Activated naive CD8-positive, alpha-beta T cell treated with anti-CD3 and anti-CD28 coated beads for 36 hours (primary cell): ENCODE measurements at places on chromosomes 11 and 22. TPM values are rescaled to one million over a fixed set of nuclear protein-coding genes. Genes with fewer than 3 reads are reported as not detected.

DNA sequence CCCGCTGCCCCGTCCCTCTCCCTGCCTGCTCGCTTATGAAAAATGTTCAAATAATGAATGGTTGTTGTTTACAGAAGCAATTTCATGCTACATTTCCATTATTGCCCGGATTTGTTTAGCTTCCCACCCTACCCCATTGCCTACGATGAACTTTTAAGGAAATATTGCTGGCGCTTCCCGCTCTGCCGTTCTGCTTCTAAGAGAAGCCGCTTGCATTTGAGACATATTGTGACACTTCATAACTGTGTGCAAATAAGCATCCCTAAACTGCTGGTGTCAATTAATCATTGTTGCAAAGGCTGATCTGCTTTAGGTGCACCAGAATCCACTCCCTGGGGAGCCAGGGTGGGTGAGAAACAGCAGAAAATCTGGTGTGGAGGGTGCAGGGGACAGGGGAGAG lies 52.3 kb upstream of the LMO1 start:
- no peak overlapping the region for H3K27ac ChIP-seq
- no peaks in the 10 kb centered on the region for H3K4me1 ChIP-seq
- peaks cover 11% of the 10 kb centered on the region for H3K27me3 ChIP-seq

Gene TSPAN18
- total RNA-seq, result 1.2 TPM

DNA sequence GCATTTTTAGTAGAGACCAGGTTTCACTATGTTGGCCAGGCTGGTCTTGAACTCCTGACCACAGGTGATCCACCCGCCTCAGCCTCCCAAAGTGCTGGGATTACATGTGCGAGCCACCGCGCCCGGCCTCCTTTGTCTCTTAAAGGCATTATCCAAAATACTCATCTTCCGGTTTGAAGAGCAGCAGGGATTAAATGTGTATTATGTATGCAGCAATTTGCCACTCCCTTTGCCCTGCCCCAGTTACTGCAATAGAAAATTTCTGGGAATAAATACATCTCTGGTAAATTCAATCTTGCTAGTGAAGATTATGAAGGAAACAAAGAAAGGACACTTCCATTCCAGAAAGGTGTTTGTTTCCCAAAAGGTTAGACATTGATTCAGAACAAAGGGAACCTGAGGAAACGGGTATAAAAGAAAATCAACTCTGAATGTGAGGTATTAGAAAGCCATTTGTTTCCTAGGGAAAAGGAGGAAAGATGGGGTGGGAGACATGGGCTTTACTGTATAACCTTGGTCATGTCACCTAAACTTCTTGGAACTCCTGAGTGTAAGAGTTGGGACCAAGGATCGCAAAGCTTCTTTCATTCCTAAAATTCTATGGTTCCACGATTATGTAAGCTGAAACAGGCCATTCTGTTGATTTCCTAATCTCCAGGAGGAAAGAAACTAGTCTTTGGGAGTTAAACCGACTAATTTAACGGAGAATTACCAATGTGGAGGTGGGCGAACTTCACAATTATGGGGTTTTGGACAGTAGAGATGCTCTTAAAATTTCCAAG lies 959 bp upstream of the HIPK3 start:
- peaks cover 23% of the 10 kb centered on the region for H3K4me1 ChIP-seq
- no peaks in the 10 kb centered on the region for H3K27me3 ChIP-seq
- H3K36me3 ChIP-seq, result peaks cover under 1% of the 10 kb centered on the region
- H3K4me3 ChIP-seq, result peak overlapping the region; percentile 92
- H3K27ac ChIP-seq, result peak overlapping the region; percentile 97
- DNase-seq, result no peak

DNA sequence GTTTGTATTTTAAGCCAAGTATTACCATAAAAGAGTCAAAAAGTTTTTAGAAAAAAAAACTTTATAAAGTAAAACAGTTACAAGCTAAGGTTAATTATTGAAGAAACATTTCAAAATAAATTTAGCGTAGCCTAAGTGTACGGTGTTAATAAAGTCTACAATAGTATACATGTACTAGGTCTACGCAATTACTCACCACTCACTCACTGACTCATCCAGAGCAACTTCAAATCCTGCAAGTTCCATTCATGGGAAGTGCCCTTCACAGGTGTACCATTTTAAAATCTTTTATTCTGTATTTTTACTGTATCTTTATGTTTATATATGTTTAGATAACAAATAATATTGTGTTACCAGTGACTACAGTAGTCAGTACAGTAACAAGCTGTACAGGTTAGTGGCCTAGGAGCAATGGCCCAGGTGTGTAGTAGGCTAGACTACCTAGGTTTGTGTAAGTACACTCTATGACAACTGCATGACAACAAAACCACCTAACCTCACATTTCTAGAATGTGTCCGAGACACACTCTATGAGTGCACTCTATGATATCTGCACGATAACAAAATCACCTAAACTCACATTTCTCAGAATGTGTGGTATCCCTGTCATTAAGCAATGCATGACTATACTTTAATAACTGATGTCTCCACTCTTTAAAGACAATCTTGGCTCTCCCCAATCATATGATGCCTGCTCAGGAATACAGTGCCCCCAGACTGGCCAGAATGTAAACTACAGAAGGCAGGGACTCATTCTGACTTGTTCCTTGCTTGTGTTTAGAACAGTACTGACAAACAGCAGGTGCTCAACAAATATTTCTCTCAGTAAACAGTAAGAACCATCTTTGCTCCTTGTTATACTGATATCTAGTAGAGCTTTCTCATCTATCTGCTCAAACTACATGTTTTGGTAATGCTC lies 21.2 kb downstream of the KMT5B start:
- H3K27me3 ChIP-seq, result no peaks in the 10 kb centered on the region
- no peak overlapping the region for H3K4me3 ChIP-seq
- H3K36me3 ChIP-seq, result no peaks in the 10 kb centered on the region
- DNase-seq, result no peak
- no peak overlapping the region for H3K27ac ChIP-seq

DNA sequence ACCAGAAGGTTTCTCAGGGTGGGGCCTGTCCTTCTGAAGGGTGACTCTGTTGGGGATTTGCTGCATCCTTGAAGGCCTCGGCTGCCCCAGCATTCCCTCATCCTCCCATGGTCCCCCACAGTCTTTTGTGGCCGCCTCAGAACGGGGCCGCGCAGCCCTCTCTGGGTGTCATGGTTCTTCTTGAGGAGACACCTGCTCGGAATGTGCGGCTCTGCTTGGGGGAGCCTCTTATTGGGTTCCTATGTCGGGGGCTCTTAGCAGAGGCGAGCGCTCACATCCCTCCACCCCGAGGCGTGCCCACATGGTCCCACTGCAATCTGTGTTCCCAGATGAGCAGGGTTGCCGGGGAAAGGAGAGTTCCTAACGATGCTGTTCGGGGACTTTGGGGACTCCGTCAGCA lies 1008.4 kb downstream of the BRD1 start:
- H3K4me1 ChIP-seq, result no peaks in the 10 kb centered on the region
- peaks cover 13% of the 10 kb centered on the region for H3K27me3 ChIP-seq

- peaks cover 2% of the 10 kb centered on the region for H3K36me3 ChIP-seq
- DNase-seq, result no peak
- no peak overlapping the region for H3K4me3 ChIP-seq
Observed at GRCh38 chr11:34787895-34788294, 128.3 kb downstream of the APIP start.

Gene PARVG
- total RNA-seq, result 68.7 TPM

DNA sequence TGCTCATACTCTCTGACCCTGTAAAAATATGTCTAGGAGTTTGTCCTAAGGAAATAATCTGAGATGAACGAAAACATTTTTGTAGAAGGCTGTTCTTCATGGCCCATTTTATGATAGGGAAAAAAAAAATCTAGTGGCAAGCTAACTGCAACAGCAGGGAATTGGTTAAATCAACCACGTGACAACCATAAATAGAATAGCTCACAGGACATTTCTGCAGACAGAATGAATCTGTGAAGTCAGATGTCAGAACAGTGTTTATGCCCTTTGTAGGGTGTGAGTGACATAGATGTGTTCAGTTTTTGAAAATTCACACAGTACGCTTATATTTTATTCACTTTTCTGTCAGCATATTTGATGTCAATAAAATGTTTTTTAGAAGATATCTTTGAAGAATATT lies 16.1 kb downstream of the ARHGAP1 start:
- peaks cover 2% of the 10 kb centered on the region for H3K4me1 ChIP-seq
- no peak overlapping the region for H3K27ac ChIP-seq
- no peaks in the 10 kb centered on the region for H3K36me3 ChIP-seq
- no peak overlapping the region for H3K4me3 ChIP-seq

Gene KRTAP5-2
- total RNA-seq, result not detected

DNA sequence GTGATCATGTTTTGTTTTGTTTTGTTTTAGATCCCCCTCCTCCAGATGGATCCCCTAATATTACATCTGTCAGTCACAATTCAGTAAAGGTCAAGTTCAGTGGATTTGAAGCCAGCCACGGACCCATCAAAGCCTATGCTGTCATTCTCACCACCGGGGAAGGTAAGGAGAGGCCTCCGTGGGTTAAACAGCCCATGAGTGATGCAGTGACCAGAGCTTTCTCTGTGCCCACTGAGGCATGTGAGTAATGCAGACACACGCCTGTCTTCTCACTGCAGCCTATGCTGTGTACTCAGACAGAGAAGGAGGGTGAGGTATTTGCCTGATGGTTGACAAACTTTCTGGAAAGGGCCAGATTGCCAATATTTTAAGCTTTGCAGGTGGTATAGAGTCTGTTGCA lies 73.7 kb upstream of the OR4B1 start:
- no peak overlapping the region for H3K27ac ChIP-seq
- H3K4me3 ChIP-seq, result no peak overlapping the region
- H3K36me3 ChIP-seq, result peaks cover 10% of the 10 kb centered on the region
- H3K27me3 ChIP-seq, result no peaks in the 10 kb centered on the region
- no peak for DNase-seq
- H3K4me1 ChIP-seq, result no peaks in the 10 kb centered on the region

Gene FAM168A
- 11.7 TPM for total RNA-seq

Gene CDC42EP2
- 0.54 TPM for total RNA-seq

Gene CARD16
- total RNA-seq, result 16.9 TPM

Gene OR52H1
- not detected for total RNA-seq

Gene EHD1
- total RNA-seq, result 112 TPM

GRCh38 chr11:47152953-47153950 lies 23.4 kb downstream of the ARFGAP2 start:
- H3K27ac ChIP-seq, result peak overlapping the region; percentile 46
- H3K36me3 ChIP-seq, result no peaks in the 10 kb centered on the region
- peak; percentile 51 for DNase-seq
- H3K27me3 ChIP-seq, result no peaks in the 10 kb centered on the region
- peaks cover 30% of the 10 kb centered on the region for H3K4me1 ChIP-seq

Gene RNF214
- total RNA-seq, result 17.3 TPM

DNA sequence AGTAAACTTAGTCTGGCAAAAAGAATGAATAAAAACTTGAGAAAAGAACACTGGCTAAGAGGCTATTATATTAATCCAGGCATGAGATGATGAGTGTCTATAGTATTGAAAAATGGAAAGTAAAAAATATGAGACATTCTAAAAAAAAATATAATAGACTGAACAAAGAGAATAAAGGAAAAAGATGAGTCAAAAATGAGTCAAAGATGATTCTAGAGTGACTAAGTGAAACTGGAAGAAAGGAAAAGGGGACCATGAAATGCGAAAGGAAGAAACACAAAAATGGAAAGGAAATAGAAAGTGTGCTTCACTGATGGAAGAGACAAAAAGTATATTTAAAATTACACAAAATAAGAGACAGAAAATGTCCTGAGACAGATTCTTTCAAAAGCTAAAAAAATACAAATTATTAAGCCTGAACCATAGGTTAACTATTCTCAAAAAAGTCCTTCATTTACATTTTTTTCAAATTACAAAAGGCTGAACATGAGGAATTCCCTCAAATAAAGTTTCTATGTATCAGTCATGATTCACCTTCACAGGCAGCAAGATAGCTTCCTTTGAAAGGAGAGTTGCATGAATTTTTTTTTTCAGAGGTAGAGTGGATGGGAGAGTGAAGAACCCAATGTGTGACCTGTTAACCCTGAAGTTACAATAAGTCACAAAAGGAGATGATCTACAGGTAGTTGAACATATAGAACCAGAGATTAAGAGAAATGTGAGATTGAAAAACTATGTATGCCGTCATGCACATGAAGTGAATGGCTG lies 75.2 kb downstream of the EIF3M start:
- DNase-seq, result no peak
- H3K4me1 ChIP-seq, result peaks cover 22% of the 10 kb centered on the region
- H3K4me3 ChIP-seq, result peak overlapping the region; percentile 35
- no peaks in the 10 kb centered on the region for H3K36me3 ChIP-seq

DNA sequence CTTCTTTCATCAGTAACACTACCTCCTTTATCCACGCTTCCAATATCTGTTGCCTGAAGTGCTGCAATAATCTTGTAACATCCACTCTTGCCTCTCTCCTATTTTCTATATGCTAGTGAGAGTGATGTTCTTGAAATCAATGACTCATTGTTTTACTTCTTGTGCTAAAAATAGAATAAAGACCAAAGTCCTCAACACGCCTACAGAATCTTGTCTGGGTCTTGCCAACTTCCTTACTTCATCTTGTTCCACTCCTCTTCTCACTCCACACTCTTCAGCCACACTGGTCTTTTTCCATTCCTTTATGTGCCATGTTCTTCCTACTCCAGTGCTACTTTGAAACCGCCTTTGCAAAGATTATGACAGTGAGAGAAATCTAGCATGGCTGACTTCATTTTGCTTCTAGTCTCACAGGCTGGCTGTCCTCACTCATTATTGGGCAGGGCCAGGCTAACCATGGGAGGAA lies 136.4 kb downstream of the CCDC81 start:
- peak; percentile 5 for DNase-seq
- peaks cover 2% of the 10 kb centered on the region for H3K4me1 ChIP-seq
- H3K36me3 ChIP-seq, result no peaks in the 10 kb centered on the region
- no peaks in the 10 kb centered on the region for H3K27me3 ChIP-seq
- no peak overlapping the region for H3K4me3 ChIP-seq

- peaks cover 19% of the 10 kb centered on the region for H3K4me1 ChIP-seq
- no peak overlapping the region for H3K4me3 ChIP-seq
Observed at GRCh38 chr11:87033561-87033960, 4.2 kb upstream of the TMEM135 start.

GRCh38 chr11:43504316-43504950 lies 145.7 kb downstream of the TTC17 start:
- H3K27ac ChIP-seq, result no peak overlapping the region
- no peaks in the 10 kb centered on the region for H3K36me3 ChIP-seq
- no peaks in the 10 kb centered on the region for H3K4me1 ChIP-seq

DNA sequence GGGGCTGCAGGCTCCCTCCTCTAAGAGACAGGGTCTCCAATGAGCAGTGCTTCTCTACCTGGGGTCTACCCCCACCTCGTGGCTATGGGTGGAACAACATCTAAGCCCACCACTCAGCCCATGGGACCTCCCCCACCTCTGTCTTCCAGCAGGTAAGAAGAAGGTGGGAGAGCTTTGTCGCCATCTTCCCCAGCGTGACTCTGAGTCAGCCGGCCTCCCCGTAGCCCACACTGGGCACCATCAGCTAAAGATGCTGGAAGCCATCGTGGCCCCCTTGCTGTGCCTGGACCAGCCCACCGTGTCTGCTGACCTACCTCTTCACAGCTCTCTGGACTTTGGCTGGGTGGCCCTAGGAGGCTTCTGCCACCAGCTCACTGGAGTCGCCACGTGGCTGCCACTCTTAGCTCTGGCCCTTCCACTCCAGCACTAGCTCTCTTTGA lies 944 bp downstream of the C11orf86 start:
- H3K27me3 ChIP-seq, result peaks cover 11% of the 10 kb centered on the region
- no peak overlapping the region for H3K27ac ChIP-seq
- no peak overlapping the region for H3K4me3 ChIP-seq
- peak; percentile 19 for DNase-seq
- no peaks in the 10 kb centered on the region for H3K4me1 ChIP-seq

GRCh38 chr22:49627217-49628181 lies 200.2 kb downstream of the BRD1 start:
- DNase-seq, result no peak
- H3K4me3 ChIP-seq, result no peak overlapping the region
- no peaks in the 10 kb centered on the region for H3K27me3 ChIP-seq
